SW 1271 (cell line): ENCODE measurements at places on chromosomes 2 and 18.

GRCh38 chr2:106537047-106537446, 49.9 kb downstream of the CD8B2 start:
- DNase-seq = no peak

- DNase-seq = no peak
These were observed 469.8 kb upstream of the ACVR2A start for GRCh38 chr2:147375073-147375472.

DNA sequence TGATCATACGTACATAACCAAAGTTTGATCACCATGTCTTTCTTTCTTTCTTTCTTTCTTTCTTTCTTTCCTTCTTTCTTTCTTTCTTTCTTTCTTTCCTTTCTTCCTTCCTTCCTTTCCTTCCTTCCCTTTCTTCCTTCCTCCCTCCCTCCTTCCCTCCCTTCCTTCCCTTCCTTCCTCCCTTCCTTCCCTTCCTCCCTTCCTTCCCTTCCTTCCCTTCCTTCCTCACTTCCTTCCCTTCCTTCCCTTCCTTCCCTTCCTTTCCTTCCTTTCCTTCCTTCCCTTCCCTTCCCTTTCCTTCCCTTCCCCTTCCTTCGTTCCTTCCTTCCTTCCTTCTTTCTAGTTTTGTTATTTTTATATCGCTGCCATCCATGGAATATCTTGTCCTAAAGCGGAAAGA, 406.7 kb upstream of the DDX18 start:
- DNase-seq = no peak

GRCh38 chr2:226118471-226119429, 680.9 kb downstream of the IRS1 start:
- peak; percentile 86 for DNase-seq

GRCh38 chr2:71906357-71906973, 241.2 kb downstream of the CYP26B1 start:
- DNase-seq = no peak

GRCh38 chr2:67993329-67993728, 69.5 kb downstream of the C1D start:
- DNase-seq = no peak

DNA sequence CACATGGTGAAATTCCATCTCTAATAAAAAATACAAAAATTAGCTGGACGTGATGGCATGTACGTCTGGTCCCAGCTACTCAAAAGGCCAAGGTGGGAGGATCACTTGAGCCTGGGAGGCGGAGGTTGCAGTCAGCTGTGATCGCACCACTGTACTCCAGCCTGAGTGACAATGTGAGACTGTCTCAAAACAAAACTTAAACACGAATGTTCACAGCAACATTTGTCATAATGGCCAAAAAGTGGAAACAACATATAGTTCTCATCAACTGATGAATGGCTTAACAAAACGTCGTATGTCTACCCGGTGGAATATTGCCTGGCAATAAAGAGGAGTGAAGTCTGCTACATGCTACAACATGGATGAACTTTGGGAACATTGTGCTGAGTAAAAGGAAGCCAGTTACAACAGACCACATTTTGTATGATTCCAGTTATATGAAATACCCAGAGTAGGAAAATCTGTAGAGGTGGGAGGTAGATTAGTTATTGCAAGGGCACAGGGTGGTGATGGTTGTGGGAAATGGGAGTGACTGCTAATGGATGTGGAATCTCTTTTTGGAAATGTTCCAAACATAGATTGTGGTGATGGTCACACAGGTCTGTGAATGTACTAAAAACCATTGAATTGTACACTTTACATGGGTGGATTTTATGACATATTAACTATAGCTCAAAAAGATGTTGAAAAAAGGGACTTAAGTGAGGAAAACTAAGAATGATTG, 478.2 kb downstream of the PTPRM start:
- DNase-seq = no peak

DNA sequence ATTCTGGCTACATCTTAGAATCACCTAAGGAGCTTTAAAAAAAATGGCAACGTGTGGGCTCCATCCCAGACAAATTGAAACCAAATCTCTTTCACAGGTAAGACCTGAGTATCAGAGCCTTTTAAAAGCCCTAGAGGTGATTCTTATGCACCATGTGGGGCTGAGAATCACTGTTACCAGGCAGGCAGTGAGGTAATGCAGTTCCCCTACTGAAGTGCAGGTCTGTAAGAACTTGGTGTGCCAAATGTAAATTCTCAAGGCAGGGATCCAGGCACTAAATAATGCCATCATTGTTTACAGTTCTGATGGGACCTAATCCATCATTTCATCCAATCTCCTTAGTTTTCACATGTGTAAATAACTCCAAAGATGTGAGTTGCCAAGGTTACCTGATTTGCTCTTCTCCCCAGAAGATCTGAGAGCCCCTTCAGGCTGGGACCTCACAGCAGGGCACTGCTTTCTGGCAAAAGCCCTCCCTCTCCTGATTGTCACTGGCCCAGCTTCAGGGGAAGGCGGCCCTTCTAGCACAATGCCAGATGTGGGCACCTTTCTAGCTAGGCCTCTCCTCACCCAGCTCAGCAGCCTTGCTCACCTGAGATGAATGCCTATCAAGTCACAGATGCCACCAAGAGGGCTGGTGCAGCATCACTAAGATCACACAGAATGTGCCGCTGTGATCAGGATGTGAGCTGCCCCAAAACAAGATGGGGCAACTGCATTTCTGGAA, 73.6 kb upstream of the RGPD5 start:
- no peak for DNase-seq

- DNase-seq = no peak
These were observed 36.2 kb upstream of the CCBE1 start for GRCh38 chr18:59733421-59733820.

DNA sequence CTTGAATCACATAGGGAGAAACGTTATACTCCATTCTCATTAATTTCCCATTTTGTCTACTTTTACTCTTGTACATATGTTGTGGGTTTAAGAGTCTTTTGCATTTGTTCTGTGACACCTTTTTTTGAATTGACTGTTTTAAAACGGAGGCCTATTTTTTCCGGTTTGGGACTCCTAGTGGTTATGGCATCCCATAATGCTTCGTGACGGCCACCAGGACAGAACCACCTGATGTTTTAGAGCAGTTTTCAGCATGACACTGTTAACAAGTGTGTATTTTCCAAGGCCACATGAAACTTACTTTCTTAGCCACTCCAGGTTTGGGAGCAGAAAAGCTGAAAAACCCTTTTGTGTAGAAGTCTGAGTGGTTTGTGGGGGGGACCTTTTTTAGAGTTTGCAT, 8.4 kb downstream of the SOX11 start:
- DNase-seq = no peak

- DNase-seq = no peak
These were observed 42.7 kb downstream of the MBD5 start for GRCh38 chr2:148063633-148064032.

- peak; percentile 60 for DNase-seq
These were observed 4.6 kb downstream of the MBP start for GRCh38 chr18:77127769-77128671.

DNA sequence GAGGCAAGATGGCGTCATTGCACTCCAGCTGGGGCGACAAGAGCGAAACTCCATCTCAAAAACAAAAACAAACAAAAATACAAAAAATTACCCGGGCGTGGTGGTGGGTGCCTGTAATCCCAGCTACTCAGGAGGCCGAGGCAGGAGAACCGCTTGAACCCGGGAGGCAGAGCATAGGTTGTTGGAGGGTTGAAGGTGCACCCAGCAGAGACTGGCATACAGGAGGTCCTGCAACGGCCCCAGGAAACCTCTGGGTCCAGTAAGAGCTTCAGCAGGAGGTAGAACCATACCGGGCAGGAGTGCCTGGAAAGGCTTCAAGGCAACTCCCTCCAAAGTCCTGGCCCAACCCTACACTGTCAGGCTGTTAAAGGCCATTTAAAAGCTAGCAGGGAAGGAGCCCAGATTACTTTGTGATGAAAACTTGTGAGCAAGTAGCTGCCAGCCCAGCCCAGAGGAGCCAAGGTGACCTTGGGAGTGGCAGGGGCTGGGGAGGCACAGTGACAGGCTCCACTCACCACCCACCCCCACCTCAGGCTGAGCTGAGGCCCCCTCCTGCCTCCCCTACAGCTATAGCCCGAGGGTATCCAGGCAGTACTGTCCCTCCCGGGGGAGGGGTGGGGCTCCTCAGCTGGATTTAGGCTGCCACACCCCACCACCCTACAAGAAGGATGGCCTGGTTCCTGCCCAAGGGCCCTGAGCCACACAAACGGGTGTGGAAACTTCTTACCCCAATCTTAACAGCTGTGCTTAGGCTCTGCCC, 28.1 kb downstream of the TFCP2L1 start:
- no peak for DNase-seq

- no peak for DNase-seq
These were observed 16.3 kb upstream of the HPCAL1 start for GRCh38 chr2:10286216-10287037.

GRCh38 chr2:85088921-85089320, 44.3 kb upstream of the TCF7L1 start:
- DNase-seq = no peak

GRCh38 chr2:210458395-210458794, 18.2 kb downstream of the LANCL1 start:
- DNase-seq = no peak

DNA sequence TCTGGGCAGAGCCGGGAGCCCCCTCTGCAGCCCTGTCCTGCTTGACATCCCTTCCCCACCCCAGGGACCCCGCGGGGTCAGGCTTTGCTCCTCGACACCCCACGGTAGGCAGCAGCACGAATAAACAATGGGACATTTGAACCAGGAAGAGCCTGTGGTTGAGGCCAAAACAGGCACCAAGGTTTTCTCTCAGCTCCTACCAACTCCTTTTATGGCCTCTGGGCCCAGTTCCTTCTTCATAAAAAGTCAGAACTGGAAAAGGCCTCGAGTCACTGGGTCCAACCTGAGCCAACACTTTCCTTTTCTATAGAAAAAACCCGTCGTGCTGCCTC, 20.6 kb downstream of the TEX44 start:
- DNase-seq = no peak

DNA sequence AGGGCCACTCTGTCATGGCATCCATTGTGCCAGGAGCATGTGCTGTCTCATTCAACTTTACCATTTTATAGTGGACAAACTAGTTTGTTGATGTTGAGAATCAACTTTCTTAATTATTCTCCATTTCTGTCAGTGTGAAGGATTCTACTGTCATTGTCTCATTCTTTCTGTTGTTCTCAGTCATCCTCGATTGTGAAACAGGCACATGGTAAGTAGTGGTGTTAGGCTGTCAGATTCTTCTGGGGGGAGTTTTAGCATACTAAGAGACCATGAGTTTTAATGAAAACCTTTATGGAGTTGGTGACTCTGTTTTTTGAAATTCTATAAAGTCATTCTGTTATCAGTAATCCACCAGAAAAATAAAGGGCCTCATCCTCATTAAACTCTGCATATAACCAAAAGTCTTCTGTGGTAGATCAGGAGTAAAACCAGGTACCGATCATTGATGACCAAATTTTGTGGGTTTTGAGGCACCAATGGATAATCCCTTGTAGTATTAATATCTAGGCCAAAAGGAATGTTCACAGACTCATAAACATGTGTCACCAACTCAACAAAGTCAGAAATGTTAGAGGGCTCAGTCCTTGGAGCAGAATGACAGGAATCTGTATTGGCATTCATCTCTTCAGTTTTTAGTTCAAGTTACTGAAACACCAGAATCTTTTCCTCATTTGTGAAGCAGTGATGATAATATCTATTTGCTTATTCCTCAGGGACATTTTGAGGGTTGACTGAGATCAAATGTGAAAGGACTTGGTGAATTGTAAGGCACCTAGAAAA, 73.2 kb downstream of the CERS6 start:
- DNase-seq = no peak

DNA sequence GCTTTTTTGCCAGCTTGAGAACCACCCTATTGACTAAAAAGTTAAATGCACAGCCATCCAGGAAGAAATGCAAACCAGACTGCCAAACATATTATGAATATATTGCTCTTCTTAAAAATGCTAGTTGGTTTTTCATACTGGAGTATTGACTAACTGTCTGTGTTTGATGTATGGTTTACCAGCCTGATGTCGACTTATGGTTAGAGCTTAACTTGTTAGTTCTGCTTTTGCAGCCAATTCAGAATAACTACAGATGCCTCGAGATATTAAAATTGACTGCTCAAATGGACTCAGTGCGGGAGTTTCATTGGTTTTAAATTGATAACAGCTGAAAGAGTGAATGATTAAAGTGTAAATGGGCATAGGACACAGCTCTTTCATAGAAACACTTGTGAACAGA, 369.8 kb downstream of the ARHGAP15 start:
- DNase-seq = no peak

DNA sequence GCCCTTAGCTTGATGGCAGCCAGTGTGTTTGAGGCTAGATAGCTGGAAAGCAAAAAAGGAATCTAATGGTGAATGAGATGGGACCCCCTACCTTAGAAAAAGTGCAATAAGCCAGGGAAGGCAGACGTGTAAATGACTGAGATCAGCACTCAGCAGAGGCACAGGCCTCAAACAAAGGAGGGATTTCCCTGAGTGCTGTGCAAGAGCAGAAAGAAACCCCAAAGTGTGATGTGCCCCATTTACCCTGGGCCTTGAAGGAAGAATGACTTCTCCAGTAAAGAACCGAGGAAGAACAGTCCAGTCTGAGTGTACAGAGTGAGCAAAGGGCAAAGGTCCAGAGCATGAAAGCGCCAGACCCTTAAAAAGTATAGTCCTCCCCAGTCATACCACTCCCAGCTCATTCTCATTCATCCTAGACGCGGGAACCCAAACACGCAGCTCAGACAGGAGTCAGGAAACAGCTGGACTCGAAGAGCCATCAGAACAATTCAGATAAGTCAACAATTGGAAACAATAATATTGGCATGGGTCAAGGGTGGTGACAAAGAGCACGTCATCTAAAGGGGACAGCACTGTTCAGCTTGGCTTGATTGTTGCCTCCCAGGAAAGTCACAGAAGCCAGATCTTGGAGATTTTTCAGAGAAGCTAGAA, 121.7 kb downstream of the INO80D start:
- no peak for DNase-seq

GRCh38 chr2:188477564-188478103, 186.0 kb downstream of the GULP1 start:
- DNase-seq = no peak

- DNase-seq = no peak
These were observed 45.4 kb downstream of the TTN start for GRCh38 chr2:178761759-178762371.

DNA sequence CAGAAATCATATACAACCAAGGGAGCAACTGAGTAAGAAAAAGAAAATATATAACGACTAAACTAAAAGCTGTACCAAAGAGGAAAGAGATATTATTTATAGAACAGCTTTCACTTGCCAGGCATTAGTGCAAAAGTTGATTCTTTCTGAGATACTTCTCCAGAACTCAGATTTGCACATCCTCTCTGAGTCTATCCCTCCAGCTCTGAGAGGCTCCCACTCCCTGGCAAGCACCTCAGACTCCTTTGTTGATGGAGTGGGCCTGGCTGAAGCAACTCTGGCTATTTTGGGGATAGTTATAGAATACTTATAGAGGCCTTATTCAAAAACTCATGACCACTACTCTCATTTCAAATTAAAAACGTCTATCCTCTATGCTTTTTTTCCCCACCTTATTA, 501.6 kb upstream of the TNP1 start:
- no peak for DNase-seq

DNA sequence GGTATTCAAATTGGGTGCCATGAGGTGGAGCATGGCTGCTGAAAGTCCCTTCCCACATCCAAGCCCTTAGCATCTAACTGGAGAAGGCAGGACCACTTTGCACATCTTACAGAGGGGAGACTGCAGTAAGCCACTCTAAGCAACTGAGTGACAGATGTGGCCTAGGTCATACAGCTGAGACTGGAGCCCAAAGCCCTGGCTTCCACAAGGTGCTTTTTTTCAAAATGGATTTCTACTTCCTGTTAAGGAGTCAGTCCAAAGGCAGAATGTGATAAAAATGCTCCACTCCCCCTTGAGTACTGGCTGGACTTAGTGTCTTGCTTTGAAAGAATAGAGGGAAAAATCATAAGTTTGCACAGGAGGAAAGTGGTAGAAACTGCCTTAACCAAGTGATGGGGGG, 424.0 kb upstream of the SPRED2 start:
- DNase-seq = no peak
